ENCODE measurements at places on chromosomes 5 and 9. TPM values are rescaled to one million over a fixed set of nuclear protein-coding genes. Genes with fewer than 3 reads are reported as not detected.

GRCh38 chr5:76476474-76477038 lies 73.5 kb downstream of the IQGAP2 start:
- no peak overlapping the region for H3K4me3 ChIP-seq
- no peaks in the 10 kb centered on the region for H3K4me1 ChIP-seq

GRCh38 chr9:131203431-131204218 lies 72.7 kb downstream of the FAM78A start:
- H3K36me3 ChIP-seq: peaks cover 91% of the 10 kb centered on the region
- no peaks in the 10 kb centered on the region for H3K27me3 ChIP-seq
- H3K27ac ChIP-seq: no peak overlapping the region

Gene CCL28
- 7.7 TPM for total RNA-seq

- H3K4me1 ChIP-seq: peaks cover 25% of the 10 kb centered on the region
- H3K36me3 ChIP-seq: peaks cover 13% of the 10 kb centered on the region
- H3K27ac ChIP-seq: no peak overlapping the region
- no peaks in the 10 kb centered on the region for H3K27me3 ChIP-seq
- no peak overlapping the region for H3K4me3 ChIP-seq
Observed at GRCh38 chr5:149358868-149359495, 1.1 kb downstream of the PCYOX1L start.

Gene NDST1
- total RNA-seq: 117 TPM

Gene CAMK4
- total RNA-seq: 2.7 TPM

Gene KIF27
- total RNA-seq: 10.4 TPM

DNA sequence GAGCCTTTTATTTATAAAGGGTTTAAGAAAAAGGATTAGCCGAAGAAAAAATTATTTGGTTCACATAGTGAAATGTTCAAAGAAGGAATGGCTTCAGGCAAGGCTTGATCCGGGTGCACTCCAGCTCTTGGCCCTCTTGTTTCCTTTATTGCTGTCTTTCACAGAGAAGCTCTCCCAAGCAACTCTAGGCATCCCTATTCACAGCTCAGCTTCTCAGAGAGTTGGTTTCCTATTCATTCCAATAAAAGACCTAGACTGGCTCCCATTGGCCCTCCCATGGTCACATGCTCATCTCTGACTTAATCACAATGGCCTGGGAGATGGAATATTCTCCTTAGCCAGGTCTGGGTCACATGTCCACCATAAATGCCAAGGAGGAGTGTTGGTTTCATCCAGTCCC lies 9.4 kb upstream of the FGFR4 start:
- H3K4me3 ChIP-seq: no peak overlapping the region
- H3K27me3 ChIP-seq: no peaks in the 10 kb centered on the region
- H3K36me3 ChIP-seq: no peaks in the 10 kb centered on the region
- no peak for DNase-seq
- no peak overlapping the region for H3K27ac ChIP-seq

Gene PCDHGA7
- 1.9 TPM for total RNA-seq

DNA sequence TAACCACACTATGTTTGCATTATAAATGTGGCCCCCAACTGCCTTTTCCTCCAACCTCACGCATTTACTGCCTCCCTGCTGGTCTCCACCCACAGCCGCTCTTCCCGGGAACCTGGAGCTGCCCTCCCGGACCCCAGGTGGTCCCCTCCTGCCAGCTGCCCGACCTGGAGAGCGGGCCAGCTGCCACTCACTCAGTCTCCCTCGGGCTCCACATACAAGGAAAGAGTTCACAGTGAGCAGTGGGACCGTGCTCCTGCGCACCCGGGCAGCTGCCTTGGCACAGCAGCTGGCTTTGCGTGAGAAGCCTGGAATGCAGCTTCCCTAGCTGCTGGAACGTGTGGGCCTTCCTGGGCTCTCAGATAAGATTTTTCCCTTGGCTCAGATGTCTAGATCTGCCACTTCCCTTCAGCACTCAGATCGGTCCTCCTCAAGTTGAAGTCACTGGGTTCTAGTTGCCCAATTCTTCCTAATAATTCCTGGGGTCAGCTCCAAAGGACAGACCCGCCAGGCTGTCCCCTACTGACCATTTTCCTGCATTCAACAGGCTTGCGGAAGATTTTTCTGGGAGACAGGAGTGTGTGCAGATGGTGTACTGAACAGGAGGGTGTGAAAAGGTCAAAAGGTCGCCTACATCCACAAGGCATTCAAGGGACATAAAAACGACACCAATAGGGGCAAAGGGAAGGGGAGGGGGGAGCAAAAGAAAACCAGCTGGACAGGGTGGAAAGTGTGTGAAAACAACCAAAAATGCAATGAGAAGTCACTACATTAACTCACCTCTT lies 69.1 kb downstream of the MYO10 start:
- H3K4me1 ChIP-seq: peaks cover 46% of the 10 kb centered on the region
- H3K4me3 ChIP-seq: no peak overlapping the region
- peak overlapping the region; percentile 54 for H3K27ac ChIP-seq
- DNase-seq: peak; percentile 61
- H3K36me3 ChIP-seq: no peaks in the 10 kb centered on the region

Gene PCDHGB7
- 15.9 TPM for total RNA-seq
